ENCODE measurements at places on chromosomes 1 and 21.

DNA sequence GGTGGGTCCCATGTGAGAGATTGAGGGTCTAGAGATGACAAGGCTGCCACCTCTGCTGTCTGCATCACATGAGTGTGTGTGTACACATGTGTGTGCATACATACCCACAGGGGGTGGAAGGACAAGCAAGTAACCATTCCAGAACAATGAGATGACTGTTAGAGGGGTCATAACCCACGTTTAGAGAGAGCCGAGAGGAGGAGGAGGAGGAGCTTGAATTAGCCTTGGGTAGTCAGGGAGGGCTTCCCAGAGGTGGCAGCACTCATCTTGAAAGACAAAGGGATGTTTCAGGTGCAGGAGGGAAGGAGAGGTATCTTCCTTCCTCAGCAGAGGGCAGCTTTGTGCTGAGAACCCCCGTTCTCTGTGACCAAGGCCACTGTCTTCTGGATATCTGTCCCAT is 21.3 kb downstream of the TNFRSF1B start:
- DNase-seq, result no peak

- DNase-seq, result no peak
These were observed 1107.1 kb upstream of the TMPRSS15 start for GRCh38 chr21:19510653-19511052.

- no peak for DNase-seq
These were observed 256.0 kb upstream of the LYPLAL1 start for GRCh38 chr1:218917656-218918055.

DNA sequence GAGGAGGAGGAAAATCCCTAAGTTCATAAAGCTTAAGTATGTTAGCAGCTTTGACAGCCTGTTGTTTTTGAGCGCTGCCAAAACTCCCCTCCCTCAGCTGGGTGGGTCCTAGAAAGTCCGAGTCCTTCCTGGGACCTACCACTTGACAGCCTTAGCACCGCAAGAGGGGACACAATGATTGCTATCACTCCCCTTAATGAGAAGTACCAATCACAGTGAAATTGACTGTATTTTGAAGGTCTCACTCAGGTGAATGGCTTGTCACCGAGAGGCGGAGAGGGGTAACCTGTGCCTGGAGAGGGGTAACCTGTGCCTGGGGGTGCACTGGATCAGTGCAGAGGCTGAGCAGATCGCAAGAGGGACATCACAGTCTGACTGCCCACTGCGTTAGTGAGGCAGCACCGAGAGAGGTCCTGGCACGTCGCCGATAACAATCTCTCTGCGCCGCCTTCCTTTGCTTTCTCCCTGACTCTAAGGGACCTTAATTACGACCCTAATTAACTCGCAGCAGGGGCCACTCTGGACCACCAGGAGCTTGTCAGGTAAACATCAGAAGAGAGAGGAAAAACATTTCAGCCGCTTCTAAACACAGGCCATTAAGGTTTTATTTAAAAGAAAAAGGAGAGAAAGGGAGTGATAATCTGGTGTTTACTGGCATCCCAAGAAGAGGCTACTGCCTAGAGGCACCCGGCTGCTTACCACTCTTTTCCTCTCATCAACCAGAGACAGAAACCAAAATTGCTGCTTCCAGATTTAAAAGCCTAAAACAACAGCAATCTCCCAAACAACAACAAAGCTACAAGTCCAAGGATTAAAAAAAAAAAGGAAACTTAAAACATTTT is 25.7 kb upstream of the KCNK1 start:
- DNase-seq, result no peak

DNA sequence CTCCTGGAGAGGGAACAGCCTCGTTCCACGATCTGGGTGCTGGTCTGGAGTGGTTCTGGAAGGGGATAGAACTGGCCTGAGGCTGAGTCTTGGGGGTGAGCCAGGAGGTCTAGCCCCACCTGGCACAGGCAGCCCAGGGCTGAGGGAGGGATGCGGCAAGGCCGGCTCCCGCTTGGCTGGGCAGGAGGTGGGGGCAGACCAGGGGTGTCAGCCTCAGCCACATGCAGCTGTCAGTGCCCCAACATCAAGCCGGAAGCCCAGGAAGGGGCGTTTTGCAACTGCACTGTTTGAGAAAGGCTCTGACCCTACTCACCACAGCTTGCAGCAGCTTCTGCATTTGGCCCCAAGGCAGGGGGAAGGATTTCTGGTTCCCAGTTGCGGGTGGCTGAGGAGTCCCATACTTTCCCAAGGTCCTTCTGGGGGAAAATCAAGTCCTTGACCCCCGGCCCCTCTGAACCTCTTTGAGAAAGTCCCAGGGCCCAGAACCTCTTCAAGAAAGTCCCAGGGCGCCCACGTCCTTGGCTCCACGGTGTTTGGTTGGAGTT is 2.0 kb downstream of the EFHD2 start:
- DNase-seq, result no peak

GRCh38 chr1:39663559-39663958 is 8.3 kb downstream of the NT5C1A start:
- no peak for DNase-seq

DNA sequence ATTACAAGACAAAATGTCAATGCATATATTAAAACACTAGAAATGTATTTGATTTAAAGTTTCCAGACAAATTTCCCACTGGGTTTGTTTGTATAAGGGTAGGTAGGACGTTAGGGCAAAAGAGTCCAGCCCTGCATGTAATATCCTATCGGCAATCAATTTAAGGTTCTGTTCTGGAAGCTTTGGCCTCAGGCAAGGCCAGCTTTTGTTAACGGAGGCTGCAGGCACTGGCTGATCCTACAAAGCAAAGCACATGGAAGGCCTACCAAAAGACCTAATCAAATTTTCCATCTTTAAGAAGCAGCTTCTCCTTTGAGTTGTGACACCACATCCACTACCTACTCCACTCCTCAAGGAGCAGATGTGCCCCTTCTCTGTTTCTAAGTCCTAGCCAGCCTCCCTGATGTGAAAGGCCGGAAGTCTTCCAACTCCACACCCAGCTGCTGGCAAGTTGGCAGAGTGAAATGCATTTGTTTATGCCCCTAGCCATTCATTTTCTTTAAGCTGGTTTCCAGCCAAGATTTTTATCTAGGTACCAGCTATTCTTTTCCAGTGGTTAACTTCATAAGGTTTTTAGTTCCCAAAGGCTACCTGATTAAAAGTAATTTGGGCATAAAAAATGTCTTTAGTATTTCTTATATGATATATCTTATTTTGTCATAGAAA is 452.6 kb downstream of the PTBP2 start:
- no peak for DNase-seq

DNA sequence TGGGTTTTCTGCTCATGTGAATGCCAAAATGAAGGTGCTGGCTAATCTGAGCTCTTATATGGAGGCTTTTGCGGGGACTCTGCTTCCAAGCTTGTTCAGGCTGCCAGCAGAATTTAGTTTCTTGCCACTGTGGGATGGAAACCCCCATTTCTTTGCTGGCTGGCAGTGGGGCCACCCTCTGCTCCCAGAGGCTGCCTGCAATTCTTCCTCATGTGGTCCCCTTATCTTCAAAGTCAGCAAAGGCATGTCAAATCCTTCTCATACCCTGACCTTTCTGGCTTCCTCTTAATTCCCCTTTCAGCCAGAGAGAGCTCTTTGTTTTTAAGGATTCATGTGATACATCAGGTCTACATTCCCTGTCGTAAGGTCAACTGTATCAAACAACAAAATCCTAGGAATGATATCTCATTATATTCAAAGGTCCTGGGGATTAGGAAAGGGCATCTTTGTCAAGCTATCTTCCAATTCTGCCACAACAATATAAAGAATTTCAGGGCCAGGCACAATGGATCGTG is 5.2 kb upstream of the GPR161 start:
- DNase-seq, result no peak

- DNase-seq, result no peak
These were observed 138.9 kb downstream of the HMGB4 start for GRCh38 chr1:34002810-34003209.

DNA sequence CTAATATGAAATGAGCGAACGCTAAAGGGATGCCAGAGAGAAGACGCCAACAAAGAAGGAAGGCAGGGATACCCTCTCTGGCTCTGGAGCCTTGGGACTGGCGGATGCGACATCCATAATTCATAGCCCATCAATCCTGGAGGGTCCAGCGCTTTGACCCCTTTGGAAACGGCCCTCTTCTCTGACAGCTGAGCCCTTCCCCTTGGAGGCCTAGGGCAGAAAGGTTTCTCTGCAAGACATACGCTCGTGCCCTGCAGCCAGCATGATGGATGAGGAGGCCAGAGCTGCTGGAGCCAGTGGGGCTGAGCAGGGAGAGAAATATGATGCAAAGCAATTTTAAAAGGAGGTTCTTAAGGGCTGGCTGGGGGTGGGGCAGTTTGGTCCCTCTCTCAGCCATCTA is 22.2 kb downstream of the OPTC start:
- no peak for DNase-seq

DNA sequence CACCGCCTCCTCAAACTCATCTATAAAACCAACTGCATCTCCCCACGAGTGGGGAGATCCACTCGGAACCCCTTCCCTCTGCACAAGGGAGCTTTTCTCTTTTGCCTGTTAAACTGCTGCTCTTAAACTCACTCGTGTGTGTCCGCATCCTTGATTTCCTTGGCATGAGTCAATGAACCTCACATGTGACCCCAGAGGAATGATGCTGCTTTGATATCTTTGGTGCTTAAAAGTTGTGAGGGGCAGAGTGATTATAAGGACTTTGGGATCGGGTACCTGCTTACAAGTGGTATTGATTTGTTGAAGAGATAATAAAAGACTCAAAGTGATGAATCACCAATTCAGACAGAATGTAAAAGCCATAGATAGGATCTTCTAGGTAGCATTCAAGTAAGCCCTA is 125.3 kb downstream of the GREM2 start:
- no peak for DNase-seq
